ENCODE measurements at places on chromosomes 13 and 19.

GRCh38 chr13:58247080-58247479 lies 615.5 kb downstream of the PCDH17 start:
- DNase-seq, result no peak

GRCh38 chr19:1445185-1445931 lies 4.6 kb upstream of the APC2 start:
- peak; percentile 79 for DNase-seq

DNA sequence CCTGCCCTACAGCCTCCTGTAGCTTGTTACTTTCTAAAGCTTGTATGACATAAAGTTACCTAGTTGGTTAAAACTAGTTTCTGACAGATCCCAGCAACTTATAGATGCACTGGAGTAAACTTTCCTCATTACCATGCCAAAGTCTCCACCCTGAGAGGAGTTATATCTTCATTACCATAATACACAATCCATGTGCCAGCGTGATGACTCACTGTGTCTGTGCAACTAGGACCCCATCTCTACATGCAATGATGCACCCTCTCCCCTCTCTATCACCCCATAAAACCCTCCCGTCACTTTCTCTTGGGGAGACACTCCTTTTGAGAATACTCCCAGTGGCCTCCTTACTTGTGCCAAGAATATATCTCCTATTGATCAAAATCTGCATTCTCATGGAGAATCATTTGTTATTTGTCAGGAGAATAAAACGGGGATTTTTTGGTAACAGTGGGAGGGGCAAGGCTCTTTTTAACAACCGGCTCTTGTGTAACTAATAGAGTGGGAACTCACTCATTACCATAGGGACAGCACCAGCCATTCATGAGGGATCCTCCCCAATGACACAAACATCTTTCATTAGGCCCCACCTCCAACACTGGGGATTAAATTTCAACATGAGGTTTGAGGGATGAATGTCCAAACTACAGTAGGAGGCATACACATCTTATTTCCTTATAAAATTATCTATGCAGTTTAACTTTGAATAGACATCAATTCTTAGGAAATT lies 235.1 kb upstream of the ATXN8OS start:
- DNase-seq, result no peak

- DNase-seq, result no peak
Measured at GRCh38 chr19:3115916-3116602, 19.8 kb upstream of the GNA15 start.

- no peak for DNase-seq
Measured at GRCh38 chr13:40064154-40065097, 409.0 kb downstream of the COG6 start.

DNA sequence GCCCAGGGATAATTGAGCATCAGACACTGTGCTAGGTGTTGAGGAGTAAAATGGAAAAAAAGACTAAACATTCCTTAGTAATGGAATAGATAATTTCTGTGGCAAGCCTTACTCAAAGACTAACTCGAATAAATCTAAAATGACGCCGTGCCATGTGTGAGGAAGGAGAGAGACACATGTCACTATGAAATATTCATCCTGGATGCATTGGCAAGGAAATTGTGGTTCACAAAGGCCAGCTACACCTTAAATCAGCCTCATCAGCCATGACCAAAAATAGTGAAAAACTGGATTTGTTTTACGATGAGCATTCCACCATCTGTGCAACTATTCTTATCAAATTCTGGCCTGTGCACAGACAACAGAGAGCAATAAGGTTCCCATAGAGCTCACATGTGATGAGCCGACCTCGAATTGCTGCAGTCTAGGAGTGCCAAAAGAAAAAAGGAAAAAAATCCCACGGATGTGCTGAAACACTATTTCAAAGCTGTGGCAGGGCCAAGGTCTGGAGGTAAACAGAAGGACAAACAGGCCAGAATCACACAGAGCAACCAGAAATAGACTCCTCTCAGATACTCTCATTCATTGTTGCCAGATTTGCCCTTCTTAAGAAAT lies 505.7 kb downstream of the EFNB2 start:
- DNase-seq, result no peak

GRCh38 chr13:30735025-30735871 lies at the start of gene ALOX5AP:
Gene ALOX5AP (plus strand): TSS chr13:30735543. CDS start chr13:30735606, 63 bp downstream.
- DNase-seq, result peak; percentile 67

DNA sequence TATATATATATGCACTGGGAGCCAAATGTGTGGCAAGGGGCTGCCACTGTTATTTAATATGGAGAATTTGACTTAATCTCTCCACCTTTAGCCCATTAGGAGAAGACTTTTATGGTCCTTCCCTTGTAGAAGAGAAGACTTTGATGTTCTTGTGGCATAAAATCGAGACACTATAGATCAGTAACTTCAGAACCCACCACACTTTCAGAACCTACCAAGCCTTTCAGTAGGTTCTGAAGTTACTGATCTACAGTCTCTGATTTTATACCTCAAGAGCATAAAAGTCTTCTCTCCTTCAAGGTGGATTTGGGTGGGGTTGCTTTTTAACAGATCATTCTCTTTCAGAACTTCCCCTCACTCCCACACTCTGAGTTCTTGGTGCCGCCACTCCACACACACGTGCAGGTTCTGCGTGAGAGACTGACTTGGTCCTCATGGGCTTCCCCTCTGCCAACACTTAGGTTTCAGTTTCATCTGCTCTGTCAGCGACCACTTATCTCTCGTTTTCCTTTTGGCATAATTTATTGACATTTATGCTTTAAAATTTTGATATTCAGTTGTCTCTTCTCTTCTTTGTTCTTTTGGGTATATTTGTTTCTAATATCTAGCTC lies 213.4 kb upstream of the PCDH17 start:
- no peak for DNase-seq

GRCh38 chr13:77338961-77339401 lies 12.1 kb upstream of the MYCBP2 start:
- peak; percentile 26 for DNase-seq

DNA sequence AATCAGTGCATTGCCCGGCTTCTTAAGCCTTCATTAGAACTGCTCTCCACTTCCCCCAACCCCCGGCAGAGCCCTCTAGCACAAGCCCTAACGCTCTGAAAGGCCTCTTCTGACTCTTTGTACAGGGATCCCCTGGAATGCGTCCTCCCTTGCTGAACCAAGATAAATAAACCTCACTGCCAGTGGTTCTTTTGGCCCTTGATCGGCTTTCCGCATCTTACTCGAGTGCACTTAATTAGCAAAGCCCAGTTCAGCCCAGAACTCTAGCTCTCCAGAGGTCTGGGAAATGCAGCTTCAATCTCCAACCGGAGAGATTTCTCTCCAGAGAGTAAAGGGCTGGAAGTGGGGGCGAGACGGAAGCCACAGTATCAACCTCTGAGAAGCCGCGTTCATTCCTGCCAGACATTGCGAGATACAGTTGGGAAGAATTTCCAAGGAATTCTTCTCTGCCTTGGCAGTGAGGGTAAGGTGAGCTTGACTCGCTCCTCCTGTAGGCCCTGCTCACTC lies 8.7 kb upstream of the ZNF444 start:
- no peak for DNase-seq

- DNase-seq, result no peak
Measured at GRCh38 chr19:852136-853013, at the start of gene ELANE. Gene ELANE (plus strand): TSS chr19:852303. CDS start chr19:852329, 26 bp downstream.

GRCh38 chr19:15252398-15253018 lies 20.3 kb upstream of the EPHX3 start:
- DNase-seq, result no peak

DNA sequence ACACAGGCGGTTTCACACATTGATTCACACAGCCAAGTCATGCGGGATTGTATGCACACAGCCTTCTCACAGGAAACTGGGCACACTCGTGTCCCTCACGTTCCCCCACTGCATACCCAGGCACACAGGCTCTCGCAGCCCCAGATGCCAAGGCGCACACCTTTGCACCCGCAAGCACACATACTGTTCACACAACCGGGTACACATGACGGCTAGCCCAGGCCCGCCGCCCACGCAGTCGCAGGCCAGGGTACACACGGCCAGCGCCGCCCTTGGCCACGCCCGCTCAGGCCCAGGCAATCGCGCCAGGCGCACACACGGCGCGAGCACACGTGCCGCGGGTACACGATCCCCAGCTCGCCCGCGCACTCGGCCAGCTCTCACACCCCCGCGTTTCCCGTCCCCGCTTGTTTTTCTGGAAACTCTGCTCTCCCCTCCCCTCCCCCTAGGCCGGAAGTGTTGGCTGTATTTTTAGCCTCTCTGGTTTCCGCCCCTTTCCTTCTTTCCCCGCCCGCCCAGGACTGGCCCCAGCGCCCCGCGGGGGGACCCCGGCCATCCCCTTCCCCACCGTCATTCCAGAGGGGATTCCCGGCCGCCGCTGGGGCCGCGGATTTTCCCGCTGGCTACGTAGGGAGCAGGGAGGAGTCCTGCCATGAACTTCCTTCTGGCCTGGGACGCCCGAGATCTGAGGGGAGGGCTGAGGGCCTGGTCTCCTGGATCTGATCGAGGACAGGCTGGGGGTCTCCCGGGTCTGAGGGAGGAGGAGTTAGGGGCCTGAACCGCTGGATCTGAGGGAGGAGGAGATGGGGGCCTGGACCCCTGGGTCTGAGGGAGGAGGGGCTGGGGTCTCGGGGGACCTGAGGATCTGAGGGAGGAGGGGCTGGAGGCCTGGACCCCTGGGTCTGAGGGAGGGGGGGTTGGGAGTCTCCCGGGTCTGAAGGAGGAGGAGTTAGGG lies 4.0 kb upstream of the ZFP36 start:
- peak; percentile 94 for DNase-seq

- DNase-seq, result peak; percentile 31
Measured at GRCh38 chr19:6087074-6087571, 23.2 kb downstream of the RFX2 start.

DNA sequence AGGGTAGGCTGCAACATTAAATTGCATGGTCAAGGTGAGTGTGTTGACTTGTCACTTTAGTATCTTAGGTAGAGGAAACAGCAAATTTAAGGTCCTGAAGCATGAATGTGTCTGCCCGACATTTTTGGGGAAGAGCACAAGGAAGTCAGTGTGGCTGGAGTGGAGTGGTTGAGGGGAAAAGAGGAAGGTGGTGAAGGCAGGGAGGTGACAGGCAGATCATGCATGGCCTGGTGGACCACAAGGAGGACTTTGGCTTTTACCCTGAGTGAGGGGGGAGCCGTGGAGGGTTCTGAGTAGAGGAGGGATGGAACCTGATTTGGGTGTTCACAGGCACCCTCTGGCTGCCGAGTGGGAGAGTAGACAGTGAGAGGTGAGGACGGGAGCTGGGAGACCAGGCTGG lies 168.0 kb downstream of the IER2 start:
- no peak for DNase-seq

- DNase-seq, result no peak
Measured at GRCh38 chr13:44932171-44932849, 57.0 kb downstream of the NUFIP1 start.

- DNase-seq, result peak; percentile 62
Measured at GRCh38 chr13:79404985-79405384, 1.1 kb downstream of the RBM26 start.

DNA sequence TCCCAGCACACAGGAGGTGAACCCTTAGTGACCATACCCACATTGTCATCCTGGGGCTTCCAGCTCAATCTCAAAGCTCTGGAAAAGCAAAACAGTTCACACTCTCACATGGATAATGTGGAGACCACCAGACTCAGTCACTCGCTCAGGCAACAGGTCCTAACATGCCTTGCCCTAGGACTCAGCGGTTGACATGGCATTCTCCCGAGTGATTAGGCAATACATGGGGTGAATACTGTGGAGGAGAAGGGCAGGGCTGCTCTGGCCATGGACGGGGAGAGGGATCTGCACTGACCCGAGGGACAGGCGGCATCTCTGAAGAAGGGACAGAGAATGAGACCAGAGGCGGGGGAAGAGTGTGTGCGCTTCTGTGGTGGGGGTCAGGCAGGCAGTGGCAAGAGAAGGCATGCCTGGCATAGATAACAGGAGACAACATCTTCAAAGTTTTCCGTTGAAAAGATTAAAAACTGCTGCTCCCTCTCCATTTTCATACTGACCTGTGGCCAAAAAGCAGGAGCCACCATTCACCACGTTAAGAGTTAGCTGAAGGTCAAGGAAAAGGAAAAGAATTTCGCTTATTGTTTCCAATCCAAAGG lies 44.5 kb upstream of the EPHX3 start:
- DNase-seq, result no peak

- peak; percentile 55 for DNase-seq
Measured at GRCh38 chr13:114132419-114133121, at the start of gene RASA3. Gene RASA3 (minus strand): TSS chr13:114132623. CDS start chr13:114132489, 134 bp downstream.

Measured in activated naive CD4-positive, alpha-beta T cell treated with anti-CD3 and anti-CD28 coated beads for 36 hours (primary cell).